ENCODE measurements at places on chromosomes 11 and 22.

DNA sequence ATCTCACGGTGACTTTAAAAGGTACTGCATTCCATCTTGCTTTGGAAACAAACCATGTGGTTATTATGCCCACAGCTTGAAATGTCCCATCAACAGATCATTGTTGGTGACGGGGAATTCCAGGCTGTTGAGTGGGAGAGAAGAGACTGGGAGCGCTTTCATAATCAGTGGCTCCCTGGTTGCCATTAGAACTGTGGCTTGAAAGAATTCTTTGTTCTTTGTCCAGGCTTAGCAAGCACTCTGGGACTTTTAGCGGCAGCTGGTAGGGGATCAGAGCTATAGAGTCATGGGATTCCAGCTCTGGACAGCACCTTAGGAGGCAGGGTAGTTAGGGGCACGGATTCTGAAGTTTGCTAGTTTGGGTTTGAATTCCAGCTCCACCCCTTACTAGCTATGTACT is 22.0 kb downstream of the MMP20 start:
- no peak for DNase-seq

DNA sequence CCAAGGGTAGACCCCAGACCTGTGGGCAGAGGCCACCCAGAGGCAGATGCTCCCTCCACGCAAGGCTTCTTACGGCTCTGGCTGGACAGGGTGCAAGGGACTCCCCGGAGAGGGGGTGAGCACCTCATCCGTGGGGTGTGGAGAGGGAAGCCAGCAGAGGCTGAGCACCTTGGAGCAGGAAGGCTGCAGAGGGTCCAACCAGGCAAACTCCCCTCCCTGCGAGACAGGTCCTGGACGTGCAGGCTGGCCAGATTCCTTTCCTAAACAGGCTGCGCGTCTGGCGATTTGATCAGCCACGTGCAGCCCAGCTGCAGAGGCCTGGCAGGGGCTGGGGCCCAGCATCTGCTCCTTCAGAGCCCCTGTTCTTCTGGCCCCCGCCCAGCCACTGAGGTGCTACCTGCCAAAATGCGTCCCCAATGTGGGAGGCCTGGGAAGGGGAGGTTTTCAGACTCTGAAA is 49.3 kb downstream of the WNT11 start:
- no peak for DNase-seq

DNA sequence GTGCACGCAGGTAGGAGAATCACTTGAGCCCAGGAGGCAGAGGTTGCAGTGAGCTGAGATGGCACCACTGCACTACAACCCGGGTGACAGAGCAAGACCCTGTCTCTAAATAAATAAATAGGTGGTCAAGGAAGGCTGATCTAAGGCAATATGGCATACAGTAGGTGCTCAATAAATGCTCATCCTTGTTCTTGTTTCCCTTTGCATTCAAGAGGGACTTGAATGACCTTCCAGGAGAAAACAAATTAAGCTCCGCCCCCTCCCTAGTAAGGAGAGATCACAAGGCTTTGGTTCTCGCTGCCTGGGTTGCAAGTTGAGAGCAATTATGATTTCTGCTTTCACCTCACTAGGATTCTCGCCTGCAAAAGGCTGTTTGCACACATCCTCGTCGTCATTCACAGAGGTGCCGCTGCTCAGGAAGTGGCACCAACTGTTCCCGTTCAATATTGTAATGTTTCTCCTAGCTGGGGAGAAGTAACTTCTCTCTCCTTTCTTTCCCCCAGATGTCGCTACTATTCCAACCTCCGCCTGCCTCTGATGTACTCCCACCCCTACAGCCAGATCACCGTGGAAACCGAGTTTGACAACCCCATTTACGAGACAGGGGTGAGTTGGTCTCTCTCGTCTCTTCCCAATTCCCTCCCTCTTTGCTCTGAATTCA is 51.8 kb upstream of the ASPHD2 start:
- DNase-seq, result no peak

GRCh38 chr11:693415-693831 is 1.6 kb downstream of the DEAF1 start:
- DNase-seq, result no peak

GRCh38 chr11:14643697-14644225 is at the start of gene PDE3B:
Gene PDE3B (plus strand): TSS chr11:14643804. CDS start chr11:14644076, 272 bp downstream.
- peak; percentile 89 for DNase-seq

GRCh38 chr11:105857728-105858127 is 164.3 kb downstream of the MSANTD4 start:
- no peak for DNase-seq

DNA sequence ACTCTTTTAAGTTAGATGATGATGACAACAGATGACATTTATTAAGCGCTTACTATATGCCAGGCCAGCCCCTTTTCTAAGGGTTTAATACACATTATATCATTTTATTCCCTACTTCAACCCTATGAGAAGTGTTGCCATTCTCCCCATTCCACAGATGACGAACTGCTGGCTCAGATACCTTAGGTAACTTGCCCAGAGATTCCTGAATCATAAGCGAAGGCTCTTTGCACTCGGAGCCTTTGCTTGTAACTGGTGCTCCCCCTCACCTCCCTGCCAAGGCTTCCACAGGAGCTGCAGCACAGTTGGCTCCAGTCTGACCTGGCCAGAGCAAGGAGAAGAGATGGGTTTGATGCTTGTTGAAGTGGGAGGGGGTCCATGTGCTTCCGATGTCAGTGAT is 43.0 kb downstream of the DBX1 start:
- DNase-seq, result no peak

GRCh38 chr22:49749885-49750510 is 77.7 kb downstream of the BRD1 start:
- no peak for DNase-seq

All from activated CD8-positive, alpha-beta T cell treated with anti-CD3 and anti-CD28 coated beads, Interleukin-2, amount 10 ng/mL, durations not matched to agents 7 days and 5 days (primary cell).